ENCODE measurements at places on chromosomes 16 and 17. TPM values are rescaled to one million over a fixed set of nuclear protein-coding genes. Genes with fewer than 3 reads are reported as not detected.

BIRC5 gene
- total RNA-seq = 1.8 TPM

SLC16A13 gene
- 5.2 TPM for total RNA-seq

DDX5 gene
- total RNA-seq = 577 TPM

SMG1 gene
- total RNA-seq = 102 TPM

UMOD gene
- total RNA-seq = not detected

GNGT2 gene
- 1.7 TPM for total RNA-seq

ICAM2 gene
- 22.8 TPM for total RNA-seq

TNP2 gene
- not detected for total RNA-seq

GSE1 gene
- 72.9 TPM for total RNA-seq

RGS9 gene
- 3.2 TPM for total RNA-seq

SHCBP1 gene
- 1.4 TPM for total RNA-seq

CTRL gene
- not detected for total RNA-seq

PRCD gene
- total RNA-seq = 7.5 TPM

MOSMO gene
- 16.4 TPM for total RNA-seq

CEP295NL gene
- 2.2 TPM for total RNA-seq

MPO gene
- total RNA-seq = 0.10 TPM

FOXN1 gene
- 28.9 TPM for total RNA-seq

ITGA2B gene
- total RNA-seq = 0.30 TPM

CRYBA1 gene
- not detected for total RNA-seq

TP53TG3B gene
- total RNA-seq = not detected

DCTN5 gene
- total RNA-seq = 46.4 TPM

DNA sequence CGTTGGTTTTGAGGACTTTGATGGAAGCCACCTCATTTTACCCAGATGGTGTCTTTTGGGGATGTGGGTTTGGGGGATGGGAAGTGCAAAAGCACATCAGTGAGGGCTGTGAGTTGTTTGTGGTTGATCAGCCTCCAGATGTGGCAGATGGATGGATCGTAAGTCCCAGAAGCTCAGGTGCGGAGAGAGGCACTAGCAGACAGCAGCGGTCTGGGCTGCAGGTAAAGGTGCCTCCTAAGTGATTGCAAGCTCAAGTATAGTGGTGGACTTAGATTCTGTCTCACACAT is 18.0 kb downstream of the HS3ST3B1 start:
- DNase-seq = no peak

GRCh38 chr17:75239214-75239613 is 22.2 kb downstream of the GGA3 start:
- no peak for DNase-seq

DNA sequence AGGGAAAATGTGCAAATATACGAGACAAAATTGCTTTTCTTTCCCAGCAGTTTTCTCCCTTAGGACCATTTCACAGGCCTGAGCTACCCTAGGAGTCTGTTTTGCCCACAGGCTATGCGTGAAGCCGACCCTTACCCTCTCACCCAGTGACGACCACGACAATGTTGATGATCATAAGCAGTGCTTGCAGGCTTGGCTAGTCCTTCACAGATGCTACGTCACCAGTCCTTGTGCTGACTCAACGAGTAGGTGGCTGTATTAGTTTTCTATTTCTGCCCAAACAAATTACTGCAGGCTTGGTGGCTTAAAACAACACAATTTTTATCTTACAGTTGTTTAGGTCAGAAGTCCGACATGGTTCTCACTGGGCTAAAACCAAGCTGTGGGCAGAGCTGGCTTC is 574.6 kb upstream of the HSBP1 start:
- DNase-seq = no peak

DNA sequence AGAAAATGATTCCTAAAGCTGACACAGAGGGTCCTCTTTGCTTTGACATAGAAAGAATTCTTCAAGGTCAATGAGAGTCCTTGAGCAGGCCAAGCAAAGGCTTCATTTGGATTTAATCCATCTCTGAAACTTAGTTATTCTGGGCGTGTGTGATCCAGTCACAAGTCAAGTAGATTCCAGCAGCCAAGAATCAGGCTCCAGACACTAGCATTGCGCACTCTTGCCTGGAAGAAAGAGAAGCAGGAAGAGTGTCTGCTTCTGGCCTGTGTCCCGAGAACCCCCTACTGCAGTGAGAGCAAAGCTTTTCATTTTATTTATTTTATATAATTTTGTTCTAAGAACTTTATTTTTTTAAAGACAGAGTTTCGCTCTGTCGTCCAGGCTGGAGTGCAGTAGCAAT is 88.2 kb upstream of the CACNG5 start:
- DNase-seq = no peak

DNA sequence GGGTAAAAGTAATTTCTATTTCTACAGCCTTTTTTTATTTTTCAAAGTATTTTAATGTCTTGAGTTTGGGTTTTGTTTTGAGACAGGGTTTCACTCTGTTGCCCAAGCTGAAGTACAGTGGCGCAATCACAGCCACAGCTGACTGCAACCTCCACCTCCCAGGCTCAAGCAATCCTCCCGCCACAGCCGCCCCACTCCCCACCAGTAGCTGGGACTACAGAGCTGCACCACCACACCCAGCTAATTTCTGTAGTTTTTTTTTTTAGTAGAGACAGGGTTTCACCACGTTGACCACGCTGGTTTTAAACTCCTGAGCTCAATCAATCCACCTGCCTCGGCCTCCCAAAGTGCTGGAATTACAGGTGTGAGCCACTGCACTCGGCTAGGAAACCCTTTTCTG is 44.0 kb downstream of the TUBD1 start:
- peak; percentile 81 for DNase-seq

- no peak for DNase-seq
These were observed 200.9 kb downstream of the SLC39A11 start for GRCh38 chr17:72891627-72892026.

DNA sequence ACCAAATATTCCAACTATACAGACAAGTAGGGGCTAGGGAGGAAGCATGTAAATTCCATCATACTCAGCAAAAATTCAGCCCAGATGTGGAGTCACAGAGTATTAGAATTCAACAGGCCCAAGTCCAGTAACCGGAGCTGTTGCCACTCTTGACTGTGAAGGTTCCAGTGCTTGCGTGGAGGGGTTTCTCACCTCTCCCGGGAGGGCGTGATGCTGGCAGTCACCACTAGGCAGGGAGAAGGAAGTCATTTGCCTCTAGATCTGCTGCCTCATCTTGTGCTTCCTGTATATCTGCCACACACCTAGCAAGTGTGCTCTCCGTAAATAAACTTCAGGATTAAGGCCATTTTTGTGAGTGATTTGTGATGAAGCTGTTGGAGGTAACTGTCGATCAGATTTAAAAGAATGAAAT is 1.0 kb upstream of the CKLF start:
- no peak for DNase-seq

DNA sequence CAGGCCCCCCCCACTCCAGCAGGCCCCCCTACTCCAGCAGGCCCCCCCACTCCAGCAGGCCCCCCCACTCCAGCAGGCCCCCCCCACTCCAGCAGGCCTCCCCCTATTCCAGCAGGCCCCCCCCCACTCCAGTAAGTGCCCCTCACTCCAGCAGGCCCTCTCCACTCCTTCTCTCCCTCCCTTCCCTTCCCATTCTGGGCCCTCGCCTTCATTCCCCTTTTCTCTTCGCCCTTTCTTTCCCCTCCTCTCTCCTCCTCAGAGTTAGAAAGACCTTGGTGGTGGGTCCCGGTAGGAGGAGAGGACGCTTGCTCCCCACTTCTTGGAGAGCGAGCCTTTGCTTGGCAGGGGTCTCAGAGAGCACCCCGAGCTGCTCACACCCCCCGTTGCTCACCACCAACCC is 177.0 kb upstream of the TNRC6C start:
- no peak for DNase-seq

- DNase-seq = no peak
These were observed 13.8 kb downstream of the CASKIN2 start for GRCh38 chr17:75501378-75502071.

GRCh38 chr16:23491490-23492391 is 18.6 kb downstream of the GGA2 start:
- no peak for DNase-seq

DNA sequence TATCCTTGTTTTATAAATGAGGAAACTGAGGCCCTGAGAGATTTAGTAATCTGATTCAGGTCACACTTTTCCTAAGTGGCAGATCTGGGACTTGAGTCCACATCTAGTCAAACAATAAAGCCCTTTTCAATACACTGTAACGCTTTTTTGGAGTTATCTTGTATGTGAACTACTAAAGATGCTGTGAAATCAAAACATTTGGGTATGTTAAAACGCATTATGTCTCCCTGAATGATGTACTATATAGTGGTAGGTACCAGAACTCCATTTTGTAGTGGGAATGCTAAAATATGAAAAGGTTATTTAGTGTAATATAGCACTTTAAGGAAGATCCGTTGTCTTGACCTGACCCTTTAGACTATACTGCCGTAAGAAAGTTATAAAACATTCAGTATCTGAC is 57.2 kb downstream of the NACA2 start:
- no peak for DNase-seq

- no peak for DNase-seq
These were observed 172.2 kb upstream of the MAF start for GRCh38 chr16:79772784-79773183.

GRCh38 chr16:49052846-49053245 is 228.8 kb downstream of the CBLN1 start:
- no peak for DNase-seq

DNA sequence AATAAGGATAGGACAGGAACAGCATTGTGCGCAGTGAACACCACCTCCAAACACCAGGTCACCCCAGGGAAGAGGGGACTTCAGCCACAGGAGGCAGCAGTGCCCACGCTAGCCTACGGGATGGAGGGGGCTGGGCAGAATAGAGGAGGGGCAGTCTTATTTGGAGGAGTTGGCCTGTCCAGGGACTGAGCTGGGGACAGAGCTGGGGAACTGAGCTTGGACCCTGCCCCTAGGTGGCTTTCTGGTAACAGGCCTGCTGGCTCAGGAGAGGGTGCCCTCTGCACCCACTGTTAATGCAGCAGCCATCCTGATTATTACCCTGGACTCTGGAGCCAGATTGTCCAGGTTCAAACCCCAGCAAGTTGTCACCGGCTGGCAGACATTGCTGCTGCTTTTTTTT is 9.3 kb downstream of the CCDC102A start:
- DNase-seq = no peak

DNA sequence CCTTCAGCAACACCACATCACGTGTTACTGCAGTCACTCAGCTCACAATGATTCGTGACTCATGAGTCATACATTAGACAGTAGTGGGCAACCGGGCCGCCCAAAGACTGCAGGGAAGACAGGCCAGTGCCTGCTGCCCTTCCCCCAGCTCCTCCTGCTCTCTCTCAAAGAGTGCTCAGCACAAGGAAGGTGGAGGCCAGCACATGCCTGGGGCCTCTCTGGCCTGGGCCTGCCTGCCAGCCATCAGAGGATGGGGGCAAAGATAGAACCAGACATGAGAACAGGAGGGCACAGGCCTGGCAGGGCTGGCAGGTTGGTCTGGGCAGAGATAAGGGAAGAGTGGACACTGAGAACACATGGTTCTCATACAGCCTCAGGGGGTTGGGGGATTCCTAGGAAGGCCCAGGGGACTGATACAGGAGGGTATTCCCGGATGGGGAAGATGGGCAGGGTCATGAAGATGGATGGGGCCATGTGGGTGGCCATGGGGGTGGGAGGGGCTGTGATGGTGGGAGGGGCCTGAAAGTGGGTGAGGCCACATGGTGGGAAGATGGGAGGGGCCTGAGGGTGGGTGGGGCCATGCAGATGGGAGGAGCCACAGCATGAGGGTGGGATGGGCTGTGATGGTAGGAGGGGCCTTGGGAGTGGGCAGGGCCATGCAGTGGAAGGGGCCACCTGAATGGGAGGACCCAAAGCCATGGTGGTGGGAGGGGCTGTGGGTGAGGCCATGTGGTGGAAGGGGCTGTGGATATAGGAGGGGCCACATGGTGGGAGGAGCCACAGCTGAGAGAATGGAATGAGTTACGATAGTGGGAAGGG is 29.0 kb downstream of the KATNB1 start:
- no peak for DNase-seq

GRCh38 chr16:20838240-20838639 is 31.9 kb downstream of the REXO5 start:
- no peak for DNase-seq

DNA sequence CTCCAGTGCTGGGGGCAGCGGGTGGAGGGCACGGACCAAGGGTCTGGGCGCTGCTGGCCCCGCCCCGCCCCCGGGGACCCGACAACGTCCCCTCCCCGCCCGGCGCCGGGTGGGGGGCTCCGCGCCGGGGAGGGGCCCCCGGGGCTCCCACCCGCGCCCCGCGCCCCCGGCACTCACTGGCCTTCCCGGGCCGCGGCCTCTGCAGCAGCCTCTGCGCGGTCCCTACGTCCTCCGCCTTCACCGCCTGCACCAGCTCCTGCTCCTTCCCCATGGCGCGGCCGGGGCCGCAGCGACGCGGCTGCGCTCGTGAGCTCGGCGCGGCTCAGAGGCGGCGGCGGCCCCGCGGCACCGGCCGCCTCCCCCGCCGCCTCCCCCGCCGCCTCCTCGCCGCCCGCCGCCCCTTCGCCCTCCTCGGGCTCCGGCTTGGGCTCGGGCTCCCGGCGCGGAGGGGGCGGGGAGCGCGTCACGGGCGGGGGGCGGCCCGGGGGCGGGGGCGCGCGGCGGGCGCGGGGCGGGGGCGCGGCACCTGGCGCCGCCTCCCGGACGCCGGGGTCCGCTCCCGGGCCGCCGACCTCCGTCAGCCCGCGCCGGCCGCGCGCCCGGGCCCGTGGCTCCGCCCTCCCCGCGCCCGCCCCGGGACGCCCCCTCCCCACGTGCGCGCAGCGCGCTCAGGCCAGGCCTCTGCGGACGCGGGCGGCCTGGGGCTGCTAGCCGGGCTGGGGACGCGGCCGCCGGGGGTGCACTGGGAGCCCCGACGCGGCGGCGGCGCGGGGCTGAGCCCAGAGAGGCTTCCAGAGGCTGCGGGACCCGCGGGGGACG is at the start of gene CASKIN1:
Gene CASKIN1 (minus strand): TSS at position 444 of the 819 bp plus-strand sequence. CDS start 173 bp downstream, at position 271.
- no peak for DNase-seq

GRCh38 chr17:76384222-76384986 is at the start of gene SPHK1:
Gene SPHK1, plus strand, starts transcription at chr17:76384609. Its CDS starts 1,036 bp downstream, at chr17:76385645.
- DNase-seq = peak; percentile 41

DNA sequence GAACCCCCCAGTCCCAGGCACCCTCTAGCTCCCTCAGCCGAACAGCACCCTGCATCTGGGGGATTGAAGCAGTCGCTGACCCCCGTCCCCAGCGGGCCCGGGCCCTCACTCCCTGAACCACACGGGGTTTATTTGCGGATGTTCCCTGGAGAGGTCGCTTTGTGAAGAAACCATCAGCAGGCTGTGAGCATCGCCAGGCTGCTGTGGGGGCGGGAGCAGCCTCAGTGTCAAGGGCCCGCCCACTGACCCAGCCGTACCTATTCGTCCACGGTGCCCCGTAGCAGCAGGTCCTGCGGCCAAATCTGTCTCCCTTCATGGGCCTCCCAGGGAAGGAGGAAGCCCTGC is 6.4 kb upstream of the RAB40C start:
- no peak for DNase-seq

- no peak for DNase-seq
These were observed 85.0 kb downstream of the C17orf58 start for GRCh38 chr17:67911059-67911782.

- DNase-seq = no peak
These were observed 64.1 kb upstream of the LGALS9 start for GRCh38 chr17:27566671-27567562.

DNA sequence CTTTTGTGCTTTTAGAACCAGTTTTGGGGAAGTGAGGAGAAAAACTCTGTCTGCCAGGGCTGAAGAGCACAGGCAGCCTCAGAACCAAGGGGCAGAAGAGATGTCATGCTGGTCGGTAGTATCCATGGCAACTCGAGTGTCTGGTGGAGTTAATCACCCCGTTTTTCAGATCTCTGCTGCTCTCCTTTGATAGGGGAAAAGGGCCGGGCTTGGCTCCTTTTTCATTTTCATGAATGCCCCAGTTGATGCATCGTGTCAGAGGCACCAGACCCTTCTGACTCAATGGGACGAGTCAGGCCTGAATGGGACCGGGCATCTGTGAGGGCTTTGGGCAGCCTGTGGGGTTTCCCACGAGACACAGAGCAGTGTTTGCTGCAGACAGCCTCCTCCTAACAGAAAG is 304.6 kb downstream of the ABCC12 start:
- DNase-seq = no peak

All from lower leg skin (tissue), 4 donors.